ENCODE measurements at places on chromosomes 7 and 10.

DNA sequence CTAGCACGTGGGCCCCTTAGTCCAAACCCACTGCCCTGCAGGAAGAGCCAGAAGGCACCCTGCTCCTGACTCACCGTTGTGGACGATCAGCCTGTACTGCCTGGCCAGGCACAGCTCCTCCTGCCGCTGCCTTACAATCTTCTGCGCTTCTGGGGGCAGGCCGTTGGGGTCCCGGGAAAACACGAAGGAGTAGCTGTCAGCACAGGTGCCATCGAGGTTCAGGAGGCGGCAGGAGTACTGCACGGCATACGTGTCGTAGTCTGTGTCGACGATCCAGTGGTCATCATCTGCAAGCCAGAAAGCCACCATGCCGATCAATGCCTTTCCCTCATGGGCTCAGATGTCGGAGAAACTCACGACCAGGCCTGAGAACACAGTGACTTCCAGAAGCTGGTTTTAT, 7.3 kb downstream of the RBP4 start:
- DNase-seq: no peak

DNA sequence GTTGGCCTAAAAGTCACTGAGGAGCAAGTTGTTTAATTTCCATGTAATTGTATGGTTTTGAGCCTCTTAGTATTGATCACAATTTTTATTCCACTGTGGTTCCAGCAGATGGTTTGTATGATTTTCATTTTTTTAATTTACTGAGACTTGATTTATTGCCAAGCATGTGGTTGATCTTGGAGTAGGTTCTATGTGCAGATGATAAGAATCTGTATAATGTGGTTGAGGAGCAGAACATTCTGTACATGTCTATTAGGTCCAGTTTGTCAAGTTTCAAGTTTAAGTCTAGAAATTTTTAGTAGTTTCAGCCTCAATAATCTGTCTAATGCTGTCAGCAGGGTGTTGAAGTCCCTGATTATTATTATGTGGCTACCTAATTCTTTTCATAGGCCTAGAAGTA, 22.7 kb upstream of the ZWINT start:
- DNase-seq: no peak

GRCh38 chr10:111261081-111261615, 184.3 kb downstream of the ADRA2A start:
- DNase-seq: no peak

- DNase-seq: no peak
These were observed 151.2 kb upstream of the TNRC18 start for GRCh38 chr7:5574770-5575269.

DNA sequence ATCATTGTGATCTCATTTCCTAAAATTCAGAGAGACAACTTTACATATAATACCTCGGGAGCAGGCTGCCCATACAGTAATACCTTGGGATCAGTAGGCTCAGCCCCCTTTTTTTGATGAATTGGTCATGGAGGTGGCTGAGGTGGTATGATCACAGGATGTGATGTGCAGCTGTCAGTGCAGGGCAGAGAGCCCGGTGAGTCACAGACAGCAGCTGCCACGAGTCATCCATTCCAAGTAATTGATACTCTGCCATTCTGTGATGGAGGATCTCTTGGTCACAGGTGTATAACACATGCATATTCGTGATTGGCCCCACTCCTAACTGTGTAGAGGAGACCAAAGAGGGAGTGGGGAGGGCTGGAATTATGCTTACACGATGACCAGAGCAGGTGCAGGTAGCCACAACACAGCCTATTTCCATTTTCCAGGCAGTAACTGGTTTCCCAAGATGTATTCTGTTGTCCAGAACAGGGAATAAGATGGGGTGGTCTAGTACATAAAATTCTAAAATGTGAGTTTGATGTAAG, 14.1 kb downstream of the NRCAM start:
- no peak for DNase-seq

DNA sequence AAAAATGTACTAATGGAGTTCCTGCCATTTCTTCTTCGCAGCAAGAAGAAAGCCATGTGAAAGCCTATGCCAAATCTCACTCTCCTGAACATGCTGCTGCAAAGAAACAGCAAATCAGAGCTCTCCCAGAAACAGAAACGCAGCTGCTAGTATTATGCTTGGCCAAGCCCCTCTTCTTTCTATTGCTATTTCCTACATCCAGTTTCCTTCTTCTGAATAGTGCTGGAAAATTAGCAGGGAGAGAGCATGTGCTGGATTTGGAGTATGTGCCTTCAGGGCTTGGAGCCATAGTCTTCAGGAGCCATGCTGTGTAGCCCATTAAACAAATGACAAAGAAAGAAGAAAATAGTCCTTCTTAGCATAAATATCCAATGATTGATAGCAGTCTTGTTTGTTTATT, 852.0 kb upstream of the PHF14 start:
- DNase-seq: no peak

DNA sequence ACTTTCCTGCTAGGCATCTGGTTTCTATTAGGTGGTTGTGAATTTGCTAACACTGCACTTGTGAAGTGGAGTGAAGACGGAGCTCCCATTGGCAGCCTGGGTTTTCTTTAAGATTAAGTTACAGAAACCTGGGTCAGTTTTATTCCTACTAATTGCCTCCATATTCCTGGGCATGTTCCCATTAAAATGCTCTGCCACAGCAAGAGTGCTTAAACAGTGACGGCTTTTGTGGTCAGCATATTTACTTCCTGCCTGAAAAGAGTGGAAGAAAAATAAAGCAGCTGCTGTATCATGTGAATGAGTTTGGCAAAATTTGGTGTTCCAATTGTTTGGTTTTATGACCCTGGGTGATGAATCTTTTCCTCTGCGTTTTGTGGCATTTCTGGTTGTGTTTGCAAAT, 96.9 kb upstream of the PLXDC2 start:
- DNase-seq: no peak

Data from activated CD4-positive, alpha-beta T cell treated with anti-CD3 and anti-CD28 coated beads for 1 hour (primary cell).